ENCODE measurements at places on chromosomes 2 and 18. TPM values are rescaled to one million over a fixed set of nuclear protein-coding genes. Genes with fewer than 3 reads are reported as not detected.
A peak's percentile ranks its signal among the peaks of the same experiment; 100 is the strongest.

GRCh38 chr18:6219116-6219717 lies 195.5 kb downstream of the L3MBTL4 start:
- DNase-seq = no peak

- DNase-seq = no peak
These were observed 204.4 kb downstream of the SRBD1 start for GRCh38 chr2:45406621-45407020.

- DNase-seq = peak; percentile 67
These were observed 193.0 kb upstream of the RGPD4 start for GRCh38 chr2:107633580-107634147.

DNA sequence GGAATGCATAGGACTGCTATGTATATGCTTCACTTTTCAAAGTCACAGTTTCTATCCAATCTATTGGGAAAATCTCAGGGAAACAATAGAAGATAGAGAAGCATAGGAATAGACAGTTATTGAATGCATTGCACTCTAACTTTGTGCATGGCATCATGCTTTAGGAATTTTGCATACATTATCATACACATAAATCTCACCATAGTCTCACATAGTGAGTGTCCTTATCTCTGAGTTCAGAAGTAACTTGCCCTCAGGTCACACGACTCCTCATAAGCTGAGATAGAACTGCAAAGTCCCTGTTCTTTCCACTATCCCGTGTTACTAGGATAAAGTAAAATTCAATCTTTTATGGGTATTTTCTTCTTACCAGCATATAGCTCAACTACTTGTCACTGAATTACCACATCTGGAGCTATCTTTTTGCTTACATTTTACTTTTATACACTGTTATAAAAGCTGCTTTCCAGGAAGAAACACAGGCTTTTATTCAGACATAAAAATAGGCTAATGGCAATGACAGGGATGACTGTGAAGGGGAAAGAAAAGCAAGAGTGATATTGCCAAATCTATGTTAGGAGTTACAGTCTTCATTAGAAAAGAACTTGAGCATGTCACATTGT lies 666.9 kb downstream of the XIRP2 start:
- no peak for DNase-seq

DNA sequence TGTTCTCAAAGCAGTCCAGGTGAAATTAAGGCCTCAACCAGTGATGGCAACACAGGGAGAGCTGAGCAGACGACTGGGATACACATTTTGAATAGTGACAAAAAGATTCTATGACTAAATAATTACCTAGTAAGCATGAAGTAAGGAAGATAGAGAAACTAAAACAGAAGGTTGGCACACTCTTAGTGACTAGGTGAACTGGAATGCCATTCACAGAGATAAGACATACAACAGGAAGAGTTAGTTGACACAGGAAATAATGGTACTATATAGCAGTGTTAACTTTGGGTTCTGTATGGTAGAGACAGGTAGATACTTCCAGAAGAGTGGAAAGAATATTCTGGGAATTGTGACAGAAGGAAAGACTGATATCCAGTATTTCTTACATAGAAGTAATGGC lies 181.8 kb upstream of the NT5C1B start:
- no peak for DNase-seq

- no peak for DNase-seq
These were observed at the start of gene PSD4 for GRCh38 chr2:113173542-113174375. Gene PSD4, plus strand, starts transcription at chr2:113173971. Its CDS starts 8,486 bp downstream, at chr2:113182457.

GRCh38 chr18:2680216-2680792 lies 24.8 kb downstream of the SMCHD1 start:
- DNase-seq = no peak

- no peak for DNase-seq
These were observed 864 bp downstream of the LBH start for GRCh38 chr2:30231996-30232800.

DNA sequence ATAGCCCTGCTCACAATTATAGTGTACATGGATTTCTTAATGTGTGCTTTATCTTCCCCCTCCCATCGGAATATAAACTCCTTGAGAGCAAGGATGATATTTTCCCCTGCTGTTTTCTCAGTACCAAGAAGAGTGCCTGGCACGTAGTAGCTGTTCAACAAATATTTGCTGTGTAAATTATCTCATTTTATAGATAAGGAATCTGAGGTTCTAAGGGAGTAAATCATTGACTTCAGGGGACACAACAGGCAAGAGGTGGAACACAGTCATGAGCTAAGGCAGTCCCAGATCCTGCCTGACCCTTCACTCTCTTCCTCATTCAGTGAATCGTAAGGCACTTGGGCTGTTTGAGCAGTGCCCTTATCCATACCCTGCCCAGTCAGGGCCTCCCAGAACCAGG lies 187.3 kb upstream of the TNP1 start:
- DNase-seq = no peak

DNA sequence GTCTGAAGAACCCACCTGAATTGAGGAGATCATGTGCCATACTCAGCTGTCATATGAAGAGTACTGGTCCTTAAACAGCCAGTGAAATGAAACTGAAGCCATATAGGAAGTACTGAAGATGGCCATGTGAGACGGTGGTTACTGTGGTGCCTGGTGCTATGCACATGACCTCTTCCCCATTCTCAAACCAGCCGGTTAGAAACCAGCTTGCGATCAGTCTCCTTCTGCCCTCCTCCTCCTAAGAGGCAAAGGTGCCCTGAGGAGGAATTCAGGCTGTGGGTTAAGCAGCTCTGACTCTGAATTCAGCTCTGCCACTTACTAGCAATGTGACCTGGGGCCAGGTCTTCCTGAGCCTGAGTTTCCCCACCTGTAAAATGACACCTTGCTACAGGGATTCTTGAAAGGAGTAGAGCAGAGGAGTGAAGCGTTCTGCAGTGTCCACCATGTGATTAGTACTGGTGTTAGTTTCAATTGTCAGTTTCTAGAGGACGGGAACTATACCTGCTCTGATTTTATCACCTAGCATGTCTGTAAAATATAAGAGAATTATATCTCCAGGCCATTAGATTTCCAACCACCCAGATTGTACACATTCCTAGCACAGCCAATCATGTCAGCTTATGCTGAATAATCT lies 5.1 kb downstream of the FECH start:
- DNase-seq = no peak

- no peak for DNase-seq
These were observed 55.4 kb downstream of the KIF1A start for GRCh38 chr2:240764605-240765004.

DNA sequence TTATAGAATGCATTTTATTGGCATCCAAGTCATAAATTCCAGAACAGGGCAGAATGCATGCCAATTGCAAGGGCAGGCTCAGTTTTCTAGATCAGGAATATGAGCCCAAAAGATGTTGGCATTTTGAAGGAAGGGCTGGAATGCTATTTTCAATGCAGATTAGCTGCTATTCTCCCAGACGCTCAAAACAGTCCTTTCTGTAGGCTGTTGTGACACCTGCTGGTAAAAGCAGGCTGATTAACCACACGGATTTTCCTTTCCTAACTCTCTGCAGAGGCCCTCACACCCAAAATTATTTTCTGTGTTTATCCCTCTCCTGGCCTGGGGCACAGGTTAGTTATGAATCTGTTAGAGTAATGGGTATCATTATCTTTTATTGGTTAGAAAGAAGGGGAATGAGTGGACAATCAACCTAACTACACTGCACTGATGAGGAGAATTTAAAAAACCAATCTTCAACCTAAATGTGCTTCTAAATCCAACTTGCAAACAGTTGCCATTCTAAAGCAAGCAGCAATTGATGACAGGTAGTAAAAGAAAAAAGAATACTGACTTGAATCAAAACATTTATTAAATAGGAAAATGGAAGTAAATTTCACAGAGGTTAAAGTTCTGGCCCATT lies 94.0 kb downstream of the PLA2R1 start:
- no peak for DNase-seq

DNA sequence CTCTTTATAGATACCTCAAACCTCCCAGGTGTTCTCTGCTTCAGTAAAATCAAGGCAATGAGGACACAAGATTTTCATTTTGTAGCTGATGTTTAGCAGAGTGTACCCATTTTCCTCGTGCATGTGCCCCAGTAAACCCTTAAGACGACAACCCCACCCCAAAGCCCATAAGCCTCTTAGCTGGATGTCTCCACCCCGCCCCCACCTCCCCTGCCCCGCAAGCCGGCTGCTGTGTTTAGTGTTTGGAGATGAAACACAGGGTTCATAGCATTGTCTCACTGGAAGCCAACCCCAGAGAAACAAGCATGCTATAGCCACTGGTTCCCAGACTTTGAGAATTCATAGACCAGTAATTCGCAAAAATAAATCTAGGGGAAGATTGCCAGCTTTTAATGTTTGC lies 5.8 kb upstream of the SAG start:
- no peak for DNase-seq

- DNase-seq = no peak
These were observed 93.3 kb downstream of the CTAGE1 start for GRCh38 chr18:22324191-22325131.

DNA sequence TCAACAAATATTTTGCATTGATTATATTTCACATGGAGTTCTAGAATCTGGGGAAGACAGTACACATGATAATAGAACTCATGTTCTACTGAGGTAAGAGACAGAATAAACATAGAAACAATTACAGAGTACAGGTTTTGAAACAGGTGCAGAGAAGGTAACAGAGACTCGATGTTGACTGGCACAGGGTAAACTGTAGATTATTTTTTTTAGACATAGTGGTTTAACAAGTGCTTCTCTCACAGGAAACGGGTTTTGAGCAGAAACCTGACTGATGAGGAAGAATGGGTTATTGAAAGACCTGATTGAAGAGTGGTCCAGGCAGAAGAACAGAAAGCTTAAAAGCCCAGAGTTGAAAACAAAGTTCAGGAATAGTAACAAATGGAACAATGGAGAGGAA lies 1002.5 kb upstream of the FAM98A start:
- DNase-seq = no peak

DNA sequence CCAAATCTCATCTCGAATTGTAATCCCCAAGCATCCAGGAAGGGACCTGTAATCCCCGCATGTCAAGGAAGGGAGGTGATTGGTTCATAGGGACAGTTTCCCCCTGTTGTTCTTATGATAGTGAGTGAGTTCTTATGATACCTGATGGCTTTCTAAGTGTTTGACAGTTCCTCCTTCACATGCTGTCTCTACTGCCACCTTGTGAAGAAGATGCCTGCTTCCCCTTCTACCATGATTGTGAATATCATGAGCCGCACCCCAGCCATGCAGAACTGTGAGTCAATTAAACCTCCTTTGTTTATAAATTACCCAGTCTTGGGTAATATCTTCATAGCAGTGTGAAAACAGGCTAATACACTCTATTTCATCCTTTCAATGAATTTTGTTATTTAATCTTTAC lies 446.7 kb downstream of the RNF144A start:
- DNase-seq = no peak

DNA sequence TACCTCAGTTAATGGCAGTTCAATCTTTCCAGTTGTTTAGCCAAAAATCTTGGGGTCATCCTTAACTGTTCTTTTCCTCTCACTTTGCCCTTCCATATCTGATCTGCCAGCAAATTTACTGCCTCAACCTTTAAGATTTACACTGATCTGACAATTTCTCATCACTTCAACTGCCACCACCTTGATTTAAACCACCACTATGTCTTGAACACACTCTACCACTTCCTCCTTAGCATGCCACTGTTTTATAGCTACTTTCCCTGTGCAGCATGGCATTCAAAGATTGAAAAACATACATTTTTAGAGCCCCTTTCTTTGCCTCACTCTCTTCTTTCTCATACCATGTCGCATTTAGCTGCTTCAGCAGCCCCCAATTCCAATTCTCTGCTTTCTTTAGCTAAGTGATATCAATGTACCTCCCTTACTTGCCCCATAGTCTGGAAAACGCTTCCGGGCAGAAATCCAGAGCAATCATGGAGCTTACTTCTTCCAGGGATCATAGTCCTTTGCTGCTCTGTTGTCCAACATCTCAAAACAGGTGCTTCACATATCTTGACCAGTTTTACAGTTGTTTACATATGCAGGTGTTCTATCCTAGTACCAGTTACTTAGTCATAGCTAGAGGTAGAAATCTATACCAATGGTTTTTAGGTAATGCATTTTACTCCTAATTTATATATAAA lies 10.9 kb downstream of the PGAP1 start:
- DNase-seq = no peak

DNA sequence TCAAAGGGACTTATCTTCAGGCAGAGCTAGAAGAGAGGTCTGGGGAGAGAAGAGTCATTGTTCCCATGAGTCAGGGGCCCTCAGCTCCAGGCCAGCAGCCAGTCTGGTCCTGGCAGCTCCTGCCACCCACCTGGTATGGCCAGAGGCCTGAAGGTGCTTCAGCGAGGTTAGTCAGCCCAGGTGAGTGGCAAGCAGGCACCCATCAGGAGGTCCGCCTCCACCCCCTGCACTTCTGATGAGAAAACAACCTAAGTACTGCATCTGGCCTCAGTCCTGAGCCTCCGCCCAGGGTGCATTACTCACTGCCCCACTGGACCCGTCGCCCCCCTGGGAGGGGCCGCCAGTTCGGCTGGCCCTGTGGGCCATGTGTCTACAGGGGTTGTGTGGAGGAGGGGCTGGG lies 130.2 kb downstream of the INHBB start:
- no peak for DNase-seq

DNA sequence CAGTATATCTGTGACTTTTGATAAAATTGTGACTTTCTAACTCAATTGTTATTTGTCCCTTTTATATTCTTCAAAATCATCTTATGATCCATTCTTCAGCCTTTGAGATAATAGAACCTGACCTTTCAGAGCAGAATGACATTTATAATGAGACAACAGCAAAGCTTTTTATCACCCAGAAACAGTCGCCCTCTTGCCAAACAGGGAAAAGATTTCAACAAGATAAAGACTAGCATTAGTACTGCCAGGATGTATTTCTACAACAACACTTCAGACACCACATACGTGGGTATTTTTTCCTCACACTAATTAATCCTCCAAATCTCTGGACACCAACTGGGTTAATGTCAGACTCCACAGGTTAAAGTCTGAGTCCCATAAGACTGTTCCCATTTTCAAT lies 249.0 kb downstream of the ZNF804A start:
- DNase-seq = no peak

- DNase-seq = peak; percentile 24
These were observed 725 bp upstream of the ANKRD53 start for GRCh38 chr2:70977605-70978205.

- DNase-seq = no peak
These were observed 3.6 kb downstream of the COL5A2 start for GRCh38 chr2:189175869-189176433.

DNA sequence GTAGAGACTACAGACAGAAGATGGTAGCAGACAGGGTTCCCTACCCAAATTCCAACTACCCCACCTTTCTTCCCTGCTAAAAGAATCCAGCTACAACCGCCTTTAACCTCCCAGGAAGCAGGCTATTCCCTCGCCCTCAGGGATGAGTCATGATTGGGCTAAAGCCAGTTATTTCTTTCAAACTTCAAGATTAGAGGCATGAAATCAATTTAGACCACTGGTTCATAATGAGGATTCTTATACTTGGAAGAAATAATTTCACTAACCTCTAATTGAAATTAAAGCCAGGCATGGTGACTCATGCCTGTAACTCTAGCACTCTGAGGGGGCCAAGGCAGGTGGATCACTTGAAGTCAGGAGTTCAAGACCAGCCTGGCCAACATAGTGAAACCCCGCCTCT lies 20.0 kb downstream of the TRIP12 start:
- DNase-seq = no peak

GRCh38 chr2:179965291-179966258 lies 41.5 kb downstream of the CWC22 start:
- no peak for DNase-seq

- DNase-seq = no peak
These were observed 12.3 kb upstream of the SNTG2 start for GRCh38 chr2:938181-939005.

The HOXD9 gene
- polyA plus RNA-seq = 1.7 TPM

The CD302 gene
- 4.0 TPM for polyA plus RNA-seq

The ABCG8 gene
- not detected for polyA plus RNA-seq

The ORC2 gene
- 3.7 TPM for polyA plus RNA-seq

The SERPINB3 gene
- polyA plus RNA-seq = not detected

The SLC9A4 gene
- not detected for polyA plus RNA-seq

The COL6A3 gene
- polyA plus RNA-seq = 522 TPM

The DSC2 gene
- polyA plus RNA-seq = not detected
